ENCODE measurements at places on chromosomes 3 and 15.

- DNase-seq = peak; percentile 50
These were observed 274.2 kb downstream of the FOXP1 start for GRCh38 chr3:71309342-71309741.

DNA sequence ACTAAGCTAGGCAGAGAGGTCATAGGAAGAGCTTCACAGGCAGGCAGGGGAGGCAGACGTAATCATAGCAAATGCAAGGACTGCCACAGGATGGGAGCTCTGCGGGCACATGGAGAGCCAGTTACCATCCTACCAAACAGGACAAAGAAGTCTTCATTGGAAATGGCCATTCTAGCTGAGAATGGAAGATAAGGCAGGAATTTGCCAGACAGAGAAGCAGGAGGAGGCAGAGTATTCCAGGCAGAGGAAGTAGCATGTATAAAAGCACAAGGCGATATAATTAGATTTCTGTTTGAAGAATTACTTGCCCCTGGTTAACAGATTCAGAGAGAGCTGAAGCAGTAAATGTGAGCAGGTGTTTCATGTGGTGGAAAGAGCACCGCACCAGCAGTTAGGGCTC, 3.5 kb upstream of the SEMA5B start:
- DNase-seq = no peak

GRCh38 chr3:30260762-30261161, 345.6 kb upstream of the TGFBR2 start:
- no peak for DNase-seq

DNA sequence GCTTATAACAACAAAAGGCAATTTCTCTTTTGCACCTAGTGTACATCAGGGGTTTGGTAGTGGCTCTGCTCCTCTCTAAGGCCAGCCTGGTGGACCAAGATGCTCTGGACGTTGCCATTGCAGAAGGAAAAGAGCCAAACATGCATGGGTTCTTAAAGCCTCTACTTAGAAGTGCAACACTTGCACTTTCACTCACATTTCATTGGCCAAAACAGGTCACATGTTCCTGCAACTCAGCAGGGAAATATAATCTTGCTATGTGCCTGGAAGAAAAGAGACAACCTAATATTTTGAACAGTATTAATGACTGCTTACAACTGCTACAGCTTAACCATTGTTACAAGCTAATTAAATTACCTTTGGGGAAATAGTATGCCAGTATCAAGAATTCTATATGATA, 182.9 kb downstream of the IL5RA start:
- DNase-seq = no peak

DNA sequence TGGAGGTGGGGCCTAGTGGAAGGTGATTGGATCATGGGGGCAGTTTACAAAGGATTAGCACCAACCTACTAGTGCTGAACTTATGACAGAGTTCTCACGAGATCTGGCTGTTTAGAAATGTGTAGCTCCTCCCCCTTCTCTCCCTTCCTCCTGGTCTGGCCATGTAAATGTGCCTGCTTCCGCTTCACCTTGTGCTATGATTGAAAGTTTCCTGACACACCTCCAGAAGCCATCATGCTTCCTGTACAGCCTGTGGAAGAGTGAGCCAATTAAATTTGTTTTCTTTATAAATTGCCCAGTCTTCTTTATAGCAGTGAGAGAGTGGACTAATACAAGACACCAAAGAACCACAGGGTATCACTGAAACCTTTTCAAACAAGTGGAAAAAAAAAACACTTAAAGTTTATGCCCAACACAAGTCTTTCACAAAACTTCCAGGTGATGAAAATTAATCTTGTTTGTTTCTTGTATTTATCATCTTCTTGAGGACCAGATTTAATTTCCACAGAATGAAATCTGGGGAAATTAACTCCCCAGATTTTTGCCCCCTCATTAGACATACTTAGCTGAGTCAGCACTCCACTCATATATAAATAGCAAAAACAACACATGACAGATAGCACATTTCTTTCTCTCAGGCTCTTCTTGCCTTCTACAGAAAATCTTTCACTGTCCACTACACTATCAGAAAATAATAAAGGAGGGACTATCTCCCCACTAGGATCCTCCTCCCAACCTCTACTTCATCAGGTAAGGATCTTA, 847.2 kb downstream of the TUSC7 start:
- DNase-seq = no peak

- DNase-seq = no peak
These were observed 86.3 kb downstream of the CLSTN2 start for GRCh38 chr3:140021269-140021668.

- no peak for DNase-seq
These were observed 433.6 kb upstream of the DPH6 start for GRCh38 chr15:35979608-35980007.

- no peak for DNase-seq
These were observed 21.9 kb downstream of the SLCO2A1 start for GRCh38 chr3:134007819-134008218.

- DNase-seq = no peak
These were observed 210.3 kb upstream of the STT3B start for GRCh38 chr3:31322460-31322859.

DNA sequence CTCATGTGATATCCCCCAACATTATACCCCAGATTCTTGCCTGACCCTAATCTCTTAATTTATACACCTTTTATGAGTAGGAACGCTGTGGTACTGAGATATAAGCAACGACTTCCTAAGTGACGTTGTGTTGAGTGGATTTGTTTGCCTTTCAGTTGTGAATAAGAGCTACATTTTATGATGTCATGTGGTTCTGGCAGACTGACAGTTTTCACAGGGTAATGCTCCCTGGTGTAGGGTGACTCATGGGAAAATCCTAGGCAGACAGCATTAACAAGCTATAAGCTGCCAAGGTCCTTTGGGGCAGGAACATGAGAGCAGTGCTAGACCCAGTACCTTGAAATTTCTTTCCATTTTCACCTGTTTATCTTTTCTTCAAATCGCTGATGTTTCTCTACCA, 11.2 kb downstream of the C3orf52 start:
- DNase-seq = peak; percentile 22

DNA sequence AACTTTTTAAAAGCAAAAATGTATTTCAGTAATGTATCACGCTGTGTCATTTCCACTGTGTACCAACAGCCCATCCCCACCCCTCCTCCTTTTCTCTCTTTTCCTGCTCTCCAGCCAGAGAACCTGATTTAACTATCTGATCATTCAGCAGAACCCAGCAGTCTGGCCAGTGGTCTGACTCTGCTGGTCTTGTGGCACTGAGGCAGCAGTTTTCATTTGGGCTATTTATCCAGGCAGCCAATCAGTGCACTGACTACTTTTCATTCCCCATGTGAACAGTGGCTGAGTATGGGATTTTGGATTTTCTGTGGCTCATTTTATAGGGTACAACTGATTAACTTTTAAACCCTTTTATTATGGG, 56.3 kb downstream of the GPR171 start:
- DNase-seq = no peak

DNA sequence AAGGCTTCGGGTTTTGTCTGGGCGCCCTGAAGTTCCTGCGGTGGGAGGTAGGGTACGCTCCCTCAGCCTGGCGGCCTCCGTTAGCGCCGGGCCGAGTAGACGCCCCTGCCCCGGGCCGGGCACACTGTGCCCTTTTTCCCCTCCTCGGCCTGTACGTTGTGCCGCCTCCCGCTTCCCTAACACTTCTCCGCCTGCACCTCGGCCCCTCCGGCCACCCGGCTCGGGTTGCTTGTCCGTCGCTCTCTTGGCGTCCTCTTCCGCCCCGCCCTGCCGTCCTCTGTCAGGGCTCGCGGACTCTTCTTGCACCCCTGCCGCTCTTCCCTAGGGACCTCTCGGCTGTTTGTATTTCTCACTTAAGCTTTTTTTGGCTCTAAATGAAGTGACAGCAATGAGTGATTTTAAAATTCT, 384 bp downstream of the KNL1 start:
- no peak for DNase-seq

DNA sequence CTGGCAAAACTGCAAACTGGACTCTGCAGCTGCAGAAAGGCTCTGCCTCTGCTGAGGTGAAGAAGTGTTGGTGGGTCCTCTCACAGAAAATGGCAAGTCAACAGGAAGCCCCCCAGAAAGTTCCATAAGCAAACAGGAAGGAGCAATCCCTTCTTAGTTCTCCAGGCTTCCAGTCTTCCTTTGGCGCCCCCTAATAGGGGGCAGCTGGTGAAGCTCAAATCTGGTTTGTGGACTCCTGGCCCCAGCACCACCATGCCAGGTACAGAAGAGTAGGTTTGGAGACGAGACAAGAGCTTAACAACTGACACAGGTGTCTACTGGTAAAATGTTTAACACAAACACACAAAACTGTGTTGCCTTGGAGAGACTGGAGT, 35.5 kb downstream of the LEO1 start:
- no peak for DNase-seq

- DNase-seq = no peak
These were observed 2.9 kb downstream of the TRA2B start for GRCh38 chr3:185934767-185935464.

GRCh38 chr15:63605036-63605435, 7.8 kb downstream of the FBXL22 start:
- no peak for DNase-seq

GRCh38 chr3:20326541-20326940, 140.5 kb upstream of the SGO1 start:
- DNase-seq = no peak

DNA sequence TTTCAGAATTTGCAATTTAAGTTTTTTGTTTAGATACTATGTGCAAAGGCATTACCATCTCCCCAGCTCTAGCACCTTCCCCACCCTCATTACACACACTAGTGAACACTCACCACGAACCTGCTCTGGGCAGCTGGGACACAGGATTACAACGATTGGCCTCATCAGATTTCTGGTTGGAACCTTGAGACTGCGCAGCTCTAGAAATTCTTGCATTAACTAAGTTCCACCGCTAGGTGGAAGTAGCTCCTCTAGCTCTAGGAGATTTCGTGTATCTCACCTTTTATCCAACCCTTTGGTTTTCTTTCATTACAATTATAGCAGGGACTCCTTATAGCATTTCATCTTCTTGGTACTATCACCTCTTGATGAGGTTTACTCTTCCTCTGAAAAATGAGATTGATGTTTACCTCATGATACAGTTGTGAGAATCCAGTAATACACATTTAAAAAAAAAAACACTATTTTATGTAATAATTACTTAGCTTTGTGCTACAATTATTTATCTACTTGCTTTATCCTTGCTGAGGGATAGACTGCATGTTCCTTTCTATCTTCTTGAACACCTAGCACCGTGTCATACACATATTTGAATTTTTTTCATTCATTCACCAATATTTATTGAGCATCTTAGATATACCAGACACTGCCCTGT, 28.7 kb upstream of the PLOD2 start:
- no peak for DNase-seq

- DNase-seq = no peak
These were observed 20.3 kb upstream of the NRROS start for GRCh38 chr3:196619223-196619622.

DNA sequence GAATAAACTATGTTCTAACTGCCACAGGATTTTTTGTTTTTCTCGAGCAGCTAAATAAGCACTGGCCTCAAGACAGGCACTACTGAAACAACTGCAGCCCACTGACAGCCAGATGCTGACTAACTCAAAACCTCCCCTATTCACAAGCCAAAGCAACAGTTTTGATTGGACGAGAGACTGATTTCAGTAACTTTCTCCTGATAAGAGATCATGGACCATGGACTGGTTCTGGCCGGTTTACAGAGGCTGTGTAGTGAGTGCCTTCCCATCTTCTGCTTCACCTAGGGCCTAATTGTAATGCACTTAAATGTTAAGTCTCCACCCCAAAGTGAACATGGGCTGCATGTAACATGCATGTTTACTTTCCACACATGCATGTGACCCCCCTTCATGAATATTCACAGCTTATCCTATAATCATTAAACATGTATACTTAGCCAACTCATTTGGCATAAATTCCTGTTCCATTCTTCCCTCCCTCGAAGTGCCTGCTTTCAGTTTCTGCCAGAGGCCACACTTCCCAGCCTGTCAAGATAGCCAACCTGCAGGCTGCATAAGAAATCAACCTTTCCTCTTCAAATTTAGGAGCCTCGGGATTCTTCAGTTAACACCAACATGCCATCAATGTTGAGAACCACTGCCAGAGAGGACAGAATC, 108.2 kb downstream of the ULK4 start:
- DNase-seq = no peak

GRCh38 chr15:40333922-40334492, 6.7 kb downstream of the CCDC9B start:
- no peak for DNase-seq

DNA sequence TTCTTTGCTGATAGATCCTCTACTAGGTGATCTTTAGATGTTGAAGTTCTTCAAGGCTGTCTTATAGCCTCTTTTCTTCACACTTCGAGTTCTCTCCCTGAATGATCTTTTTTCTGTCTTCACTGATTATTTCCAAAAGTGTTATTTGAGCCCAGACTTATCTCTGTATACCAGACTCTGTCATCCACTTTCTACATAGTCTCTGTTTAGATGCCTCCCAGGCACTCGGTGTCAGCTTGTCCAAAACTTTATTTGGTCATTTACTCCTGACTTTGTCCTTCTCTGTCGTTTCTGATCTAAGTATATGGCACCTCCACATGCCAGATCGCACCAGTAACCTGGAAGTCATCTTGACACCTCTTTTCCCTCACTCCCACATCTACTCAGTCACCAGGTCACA, 27.6 kb downstream of the KLHL18 start:
- no peak for DNase-seq

DNA sequence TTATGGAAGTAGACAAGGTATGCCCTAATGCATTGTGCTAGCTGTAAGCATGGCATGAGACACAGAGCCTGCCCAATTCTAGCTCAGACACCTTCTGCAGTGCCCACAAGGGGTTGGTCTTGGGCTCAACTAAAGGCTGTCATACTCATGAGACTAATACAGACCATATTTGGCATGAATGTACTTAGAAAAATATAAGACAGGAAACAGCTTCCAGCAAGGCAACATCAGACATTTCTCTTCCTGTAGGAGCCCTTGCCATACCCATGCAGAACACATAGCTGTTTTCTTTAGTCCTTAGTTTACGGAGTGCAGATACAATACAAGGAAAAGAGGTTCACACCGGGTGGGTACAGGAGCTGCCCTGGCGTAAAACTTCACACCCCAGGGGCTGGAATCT, 30.5 kb upstream of the NR1I2 start:
- no peak for DNase-seq

DNA sequence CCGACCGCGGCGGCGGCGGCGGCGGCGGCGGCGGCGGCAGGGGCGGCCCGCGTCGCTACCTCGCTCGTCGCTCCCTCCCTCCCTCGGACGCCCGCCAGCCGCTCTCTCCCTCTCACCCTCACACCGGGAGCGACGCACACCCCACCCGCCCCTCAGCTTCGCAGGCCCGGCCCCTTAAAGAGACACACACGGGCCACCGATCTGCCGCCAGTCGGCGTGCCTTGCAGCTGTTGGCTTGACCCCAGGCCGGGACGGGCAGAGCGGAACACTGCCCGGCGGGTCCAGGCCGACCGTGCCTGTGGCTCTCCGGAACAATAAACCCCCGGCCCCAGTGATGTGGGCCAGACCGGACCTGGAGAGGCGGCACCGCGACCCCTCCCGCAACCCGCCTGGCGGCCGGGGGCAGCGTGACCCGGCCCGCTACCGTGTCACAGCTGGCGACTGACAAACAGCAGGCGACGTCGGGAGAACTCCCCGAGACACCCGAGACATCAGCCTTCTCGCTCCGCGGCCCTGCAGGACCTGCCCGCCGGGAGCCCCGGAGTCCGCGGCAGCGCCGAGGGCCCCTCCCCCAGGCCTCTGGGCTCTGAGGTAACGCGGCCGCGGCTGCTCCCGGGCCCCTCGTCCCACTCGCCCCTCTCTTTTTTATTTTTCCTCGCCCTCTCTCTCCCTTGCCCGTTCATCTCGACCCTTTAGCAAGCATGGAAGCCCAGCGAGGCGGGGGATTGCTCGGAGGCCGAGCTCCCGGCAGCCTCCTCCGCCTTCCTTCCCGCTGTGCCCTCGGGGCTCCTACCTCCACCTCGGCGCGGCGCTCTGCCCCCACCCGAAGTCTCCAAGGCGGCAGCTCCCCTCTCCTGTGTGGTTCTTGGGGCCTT, at the start of gene SETD2:
Gene SETD2, minus strand, starts transcription at position 107 of the 875 bp plus-strand sequence. CDS start 189 bp downstream, outside the sequence.
- DNase-seq = peak; percentile 82

Data from stimulated activated CD4-positive, alpha-beta T cell treated with anti-CD3 and anti-CD28 coated beads, Interleukin-4, amount 100 ng/mL, for 4 hours (primary cell).